ENCODE measurements at places on chromosomes 3 and 15. TPM values are rescaled to one million over a fixed set of nuclear protein-coding genes. Genes with fewer than 3 reads are reported as not detected.

The RARB gene
- not detected for total RNA-seq

GRCh38 chr3:31819441-31819840 is 161.6 kb downstream of the OSBPL10 start:
- H3K4me1 ChIP-seq, result no peaks in the 10 kb centered on the region
- H3K27me3 ChIP-seq, result no peaks in the 10 kb centered on the region
- no peak for DNase-seq
- H3K36me3 ChIP-seq, result no peaks in the 10 kb centered on the region

DNA sequence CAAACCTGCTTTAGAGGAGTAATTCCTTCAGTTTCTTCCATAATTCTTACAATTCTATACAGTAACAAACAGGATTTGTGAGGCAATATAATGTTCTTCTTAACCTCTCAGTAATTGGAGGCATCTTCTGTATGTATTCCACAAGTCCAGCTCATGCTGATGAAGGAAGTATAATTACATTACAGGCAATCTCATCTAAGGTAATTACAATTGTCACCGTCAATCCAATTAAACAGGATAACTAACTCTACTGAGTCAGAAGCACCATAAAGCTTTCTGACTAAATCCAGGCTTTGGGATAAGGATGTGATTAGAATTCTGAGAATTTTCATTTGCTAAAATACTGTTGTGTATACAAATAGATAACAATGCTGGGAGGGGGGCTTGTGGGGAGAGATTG is 115.2 kb upstream of the SEMA6D start:
- no peaks in the 10 kb centered on the region for H3K27me3 ChIP-seq
- no peaks in the 10 kb centered on the region for H3K36me3 ChIP-seq
- no peaks in the 10 kb centered on the region for H3K4me1 ChIP-seq
- DNase-seq, result no peak

- no peak for DNase-seq
- H3K36me3 ChIP-seq, result no peaks in the 10 kb centered on the region
- no peaks in the 10 kb centered on the region for H3K27me3 ChIP-seq
- no peak overlapping the region for H3K27ac ChIP-seq
Measured at GRCh38 chr3:175729466-175729865, 870.3 kb downstream of the NAALADL2 start.

GRCh38 chr3:26614006-26614685 is 8.4 kb upstream of the LRRC3B start:
- H3K36me3 ChIP-seq, result no peaks in the 10 kb centered on the region
- H3K4me3 ChIP-seq, result no peak overlapping the region
- H3K4me1 ChIP-seq, result no peaks in the 10 kb centered on the region
- H3K27ac ChIP-seq, result no peak overlapping the region
- DNase-seq, result no peak
- no peaks in the 10 kb centered on the region for H3K27me3 ChIP-seq

DNA sequence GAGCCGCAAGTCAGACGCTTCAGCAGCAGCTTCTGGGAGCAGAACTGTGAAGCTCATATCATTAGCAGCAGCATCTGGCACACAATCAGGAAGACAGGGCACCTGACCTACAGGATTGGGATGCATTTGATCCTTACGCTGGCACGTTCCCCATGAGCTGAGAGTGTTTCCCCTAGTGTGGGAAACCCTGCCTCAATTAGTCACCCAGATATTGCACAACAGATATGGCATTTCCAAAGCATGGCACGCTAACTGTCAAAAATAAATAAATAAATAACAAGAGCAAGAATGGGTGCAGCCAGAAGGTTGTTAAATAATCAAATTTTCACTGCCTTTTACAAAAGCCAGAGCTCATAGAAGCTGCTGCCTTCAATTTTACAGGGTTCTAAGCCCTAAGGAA is 189.6 kb upstream of the THBS1 start:
- H3K4me1 ChIP-seq, result no peaks in the 10 kb centered on the region
- no peaks in the 10 kb centered on the region for H3K36me3 ChIP-seq
- no peak overlapping the region for H3K27ac ChIP-seq
- DNase-seq, result no peak
- peaks cover 7% of the 10 kb centered on the region for H3K27me3 ChIP-seq

GRCh38 chr3:148697306-148698189 is at the start of gene AGTR1:
AGTR1 (plus strand) TSS chr3:148697903; CDS start chr3:148741036, 43,133 bp downstream.
- DNase-seq, result no peak
- no peak within 1 kb of the TSS for H3K4me3 ChIP-seq
- no peak within 1 kb of the TSS for H3K27ac ChIP-seq
- no peaks in the 10 kb centered on the region for H3K4me1 ChIP-seq
- peaks cover 10% of the 10 kb centered on the region for H3K27me3 ChIP-seq

DNA sequence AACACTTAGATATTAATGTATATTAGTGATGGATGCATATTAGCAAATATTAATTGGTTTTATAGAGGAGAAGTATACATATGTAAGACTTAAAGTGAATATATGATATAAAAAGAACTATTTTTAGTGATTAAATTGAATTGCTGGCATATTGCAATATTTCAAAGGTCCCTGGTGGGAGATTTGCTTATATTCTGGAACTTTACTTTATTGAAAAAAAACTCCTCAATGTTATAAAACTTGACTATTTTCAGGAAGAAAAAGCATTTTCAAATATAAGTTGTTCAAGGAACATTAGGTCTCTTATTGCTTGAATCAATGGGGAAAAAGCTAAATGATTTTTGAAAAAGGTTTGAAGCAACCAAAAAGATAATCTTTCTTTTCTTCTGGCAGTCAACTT is 21.4 kb upstream of the OTOL1 start:
- no peak for DNase-seq
- no peaks in the 10 kb centered on the region for H3K4me1 ChIP-seq
- no peak overlapping the region for H3K27ac ChIP-seq
- H3K4me3 ChIP-seq, result no peak overlapping the region
- no peaks in the 10 kb centered on the region for H3K36me3 ChIP-seq
- H3K27me3 ChIP-seq, result peaks cover 4% of the 10 kb centered on the region

The BCL2A1 gene
- 61.3 TPM for total RNA-seq

DNA sequence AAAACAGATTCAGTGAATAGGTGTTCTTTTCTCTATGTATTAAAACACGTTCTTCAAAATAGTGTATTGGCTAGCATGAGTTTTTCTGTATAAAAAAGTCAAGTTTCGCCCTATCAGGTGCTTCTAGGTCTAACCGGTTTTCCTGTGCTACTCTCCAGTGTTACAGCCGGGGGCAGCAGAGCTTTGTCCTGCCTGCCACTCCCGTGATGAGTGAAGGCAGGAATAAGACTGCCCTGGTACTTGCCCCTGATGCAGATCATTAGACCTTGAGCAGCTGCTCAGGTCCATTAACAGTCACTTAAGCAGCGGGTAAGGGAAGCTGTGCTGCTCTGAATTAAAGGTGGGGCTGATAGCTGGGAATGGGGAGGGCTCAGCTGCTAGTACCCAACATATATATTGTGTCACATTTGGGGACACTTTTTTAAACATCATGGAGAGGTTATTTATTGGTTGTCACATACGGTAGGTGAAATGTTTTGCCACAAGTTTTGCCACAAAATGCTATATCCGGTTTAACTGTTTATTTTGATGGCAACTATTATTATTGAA is 1.3 kb upstream of the UNC13C start:
- H3K36me3 ChIP-seq, result no peaks in the 10 kb centered on the region
- H3K27me3 ChIP-seq, result peaks cover 5% of the 10 kb centered on the region
- no peak overlapping the region for H3K4me3 ChIP-seq
- H3K27ac ChIP-seq, result no peak overlapping the region

DNA sequence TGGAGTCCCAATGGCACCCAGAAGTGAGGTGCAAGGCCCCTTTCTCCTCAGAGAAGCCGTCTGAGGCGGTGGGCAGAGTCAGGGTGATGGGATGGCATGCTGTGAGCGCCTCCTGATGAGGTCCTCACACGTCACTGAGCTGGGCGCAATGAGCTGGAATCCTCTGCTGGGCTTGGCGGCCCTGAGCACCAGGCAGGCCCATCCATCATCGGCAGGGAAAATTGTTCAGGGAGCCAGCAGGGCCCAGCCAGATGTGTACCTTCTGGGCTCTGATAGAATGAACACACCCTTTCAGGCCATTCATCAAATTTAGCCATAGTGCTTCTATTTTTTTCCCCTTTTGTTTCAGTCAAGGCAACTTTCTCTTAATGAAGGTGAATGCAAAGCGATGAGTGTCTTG is 43.7 kb downstream of the FAM3D start:
- no peaks in the 10 kb centered on the region for H3K27me3 ChIP-seq
- no peaks in the 10 kb centered on the region for H3K36me3 ChIP-seq
- H3K27ac ChIP-seq, result no peak overlapping the region
- H3K4me3 ChIP-seq, result no peak overlapping the region

DNA sequence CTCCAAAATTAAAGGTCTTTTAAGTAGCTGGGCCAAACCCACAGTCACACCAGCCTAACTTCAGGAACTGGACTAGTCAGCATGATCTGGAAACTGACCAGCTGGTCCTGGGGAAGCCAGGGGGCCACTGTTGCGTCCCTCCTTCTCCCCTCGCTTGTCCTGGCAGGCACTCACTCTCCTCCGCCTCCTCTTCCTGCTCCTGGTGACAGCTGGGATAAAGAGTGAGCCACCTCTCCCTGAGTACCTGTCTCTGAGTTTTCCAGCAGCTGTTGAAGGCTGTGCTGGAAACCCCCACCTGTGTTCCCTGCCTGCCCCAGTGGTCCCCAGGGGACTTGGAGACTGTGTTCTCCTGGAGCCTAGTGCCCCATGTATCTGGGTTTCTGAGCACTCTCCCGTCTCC is 56.0 kb downstream of the FGD5 start:
- H3K36me3 ChIP-seq, result no peaks in the 10 kb centered on the region
- no peak for DNase-seq
- no peak overlapping the region for H3K27ac ChIP-seq
- no peaks in the 10 kb centered on the region for H3K4me1 ChIP-seq

The KIF7 gene
- 3.6 TPM for total RNA-seq

DNA sequence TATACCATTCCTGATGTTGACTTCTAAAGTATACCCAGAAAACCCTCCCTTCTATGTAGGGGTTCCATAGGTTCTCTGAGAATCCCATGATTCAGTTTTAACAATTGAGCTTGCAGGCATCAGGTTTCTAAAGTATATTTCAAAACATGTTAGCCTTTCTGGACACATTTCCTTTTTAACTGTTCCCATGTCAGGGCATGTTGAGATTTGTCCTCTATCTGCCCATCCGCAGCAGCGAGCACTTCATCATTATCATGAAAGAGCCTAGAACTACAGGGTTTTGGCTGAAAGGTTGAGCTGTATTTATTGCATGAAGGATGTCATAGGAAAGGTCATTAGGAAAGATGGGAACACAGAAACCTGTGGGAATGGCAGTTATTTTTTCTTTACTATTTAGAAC is 201.1 kb upstream of the BHLHE40 start:
- peaks cover 14% of the 10 kb centered on the region for H3K36me3 ChIP-seq
- no peaks in the 10 kb centered on the region for H3K27me3 ChIP-seq
- no peak overlapping the region for H3K4me3 ChIP-seq
- DNase-seq, result no peak

GRCh38 chr15:28165791-28166190 is 66.7 kb upstream of the OCA2 start:
- H3K27ac ChIP-seq, result no peak overlapping the region
- H3K27me3 ChIP-seq, result no peaks in the 10 kb centered on the region

The DAG1 gene
- 9.6 TPM for total RNA-seq

All from natural killer cell (primary cell).